A549 treated with DMSO at 1 μM for 4 hours (cell line): ENCODE measurements at places on chromosomes 6 and 20. TPM values are rescaled to one million over a fixed set of nuclear protein-coding genes. Genes with fewer than 3 reads are reported as not detected.

CTNNBL1 gene
- 55.0 to 66.3 TPM (median 64.0 TPM) in 5 replicates for total RNA-seq

TRIM26 gene
- total RNA-seq: 25.9 to 31.2 TPM (median 26.5 TPM) in 5 replicates

FKBP1A gene
- total RNA-seq: 498 to 544 TPM (median 537 TPM) in 5 replicates

UST gene
- 2.6 to 3.0 TPM (median 2.8 TPM) in 5 replicates for total RNA-seq

FOXQ1 gene
- 2.5 to 4.6 TPM (median 4.1 TPM) in 5 replicates for total RNA-seq

LY86 gene
- not detected in 5 replicates for total RNA-seq

HSPA12B gene
- 0.28 to 0.53 TPM (median 0.38 TPM) in 5 replicates for total RNA-seq

ZNF311 gene
- total RNA-seq: 0.15 to 0.37 TPM (median 0.19 TPM) in 5 replicates

ENPP5 gene
- not detected in 5 replicates for total RNA-seq

UBD gene
- total RNA-seq: 0.40 to 0.96 TPM (median 0.87 TPM) in 5 replicates

HTR1E gene
- total RNA-seq: not detected in 5 replicates

FOXS1 gene
- total RNA-seq: 0.55 to 1.6 TPM (median 1.1 TPM) in 5 replicates

PMEPA1 gene
- 197 to 537 TPM (median 413 TPM) in 5 replicates for total RNA-seq

GLP1R gene
- not detected in 5 replicates for total RNA-seq

SEMG1 gene
- not detected in 5 replicates for total RNA-seq
